Mucosa of gallbladder (tissue), 1 donor: ENCODE measurements at places on chromosomes 2 and 18.

DNA sequence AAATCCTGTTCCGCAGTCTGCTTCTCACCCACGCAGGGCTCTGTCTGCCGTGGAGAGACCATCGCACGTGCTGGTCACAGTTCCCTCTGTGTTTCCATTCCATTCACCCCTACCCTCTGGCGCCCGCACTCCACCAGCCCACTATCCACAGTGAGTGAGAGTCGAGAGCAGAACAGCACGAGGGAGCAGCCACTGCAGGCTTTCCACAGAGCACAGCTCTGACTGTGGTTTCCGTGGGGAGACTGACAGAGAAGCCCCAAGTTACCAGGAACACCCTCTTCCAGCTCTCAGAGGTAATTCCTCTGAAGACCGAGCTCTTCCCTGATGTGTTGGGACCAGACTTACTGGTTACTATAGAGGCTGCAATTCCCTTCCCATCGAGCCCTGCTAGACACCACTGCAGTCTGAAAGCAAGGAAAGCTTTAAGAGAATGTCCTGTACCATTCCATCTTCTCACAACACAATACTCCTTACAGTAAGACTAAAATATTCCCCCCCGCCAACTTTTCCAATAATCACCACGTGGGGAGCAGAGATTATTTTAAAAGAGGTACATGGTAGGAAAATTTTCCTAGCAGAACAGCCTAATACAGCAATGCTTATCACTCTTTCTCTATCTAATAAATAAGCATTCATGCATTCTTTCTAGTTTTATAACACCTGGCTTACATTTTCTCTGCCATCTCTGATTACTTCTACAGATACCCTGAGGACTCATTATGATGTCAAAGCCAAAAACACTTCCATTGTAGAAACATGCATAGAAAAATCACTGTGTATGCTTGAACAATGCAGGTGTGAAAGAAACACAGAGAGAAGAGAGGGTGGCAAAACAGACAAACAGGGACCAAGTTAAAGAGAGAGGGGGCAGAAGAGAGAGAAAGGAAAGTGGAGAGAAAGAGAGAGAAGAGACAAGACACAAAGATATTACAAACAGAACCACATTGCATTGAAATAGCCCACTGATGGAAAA lies 4.7 kb downstream of the MYT1L start:
- DNase-seq: no peak

GRCh38 chr2:128016620-128017019 lies 11.2 kb downstream of the SAP130 start:
- no peak for DNase-seq

DNA sequence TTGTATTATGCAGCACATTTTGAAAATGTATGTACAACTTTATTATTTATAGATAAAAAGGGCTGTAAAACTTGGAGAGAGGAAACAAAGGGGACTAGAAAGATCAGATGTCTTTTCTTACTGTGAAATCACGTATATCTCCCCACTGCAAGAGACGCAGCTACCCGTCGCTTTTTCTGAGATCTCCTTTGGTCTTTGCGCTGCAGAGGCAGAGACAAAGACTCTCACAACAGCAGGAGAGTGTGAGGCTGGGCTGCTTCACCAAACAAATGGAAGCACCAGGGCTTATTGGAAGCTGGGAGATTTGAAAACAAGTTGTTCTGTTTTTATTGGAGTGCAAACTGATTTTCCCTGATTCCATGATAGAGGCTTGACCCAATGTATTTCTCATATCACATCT lies 129.0 kb upstream of the PARD3B start:
- no peak for DNase-seq

DNA sequence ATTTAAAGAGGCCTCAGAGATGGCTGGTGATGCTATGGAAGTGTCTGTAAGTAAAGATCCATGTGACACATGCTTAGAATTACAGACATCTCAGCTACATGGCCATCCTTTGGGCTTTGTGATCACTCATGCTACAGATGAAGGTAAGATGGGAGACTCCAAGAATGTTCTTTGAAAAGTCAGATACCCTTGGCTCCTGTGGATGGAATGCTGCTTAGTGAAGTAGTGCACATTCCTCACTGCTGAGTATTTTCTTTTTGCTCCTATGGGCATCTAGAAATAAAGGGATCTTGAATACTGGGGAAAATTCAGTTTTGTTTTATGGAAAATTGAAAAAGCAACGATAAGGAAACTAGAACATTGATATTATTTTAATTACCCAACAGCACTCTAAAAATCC lies 55.2 kb upstream of the REV1 start:
- DNase-seq: no peak

DNA sequence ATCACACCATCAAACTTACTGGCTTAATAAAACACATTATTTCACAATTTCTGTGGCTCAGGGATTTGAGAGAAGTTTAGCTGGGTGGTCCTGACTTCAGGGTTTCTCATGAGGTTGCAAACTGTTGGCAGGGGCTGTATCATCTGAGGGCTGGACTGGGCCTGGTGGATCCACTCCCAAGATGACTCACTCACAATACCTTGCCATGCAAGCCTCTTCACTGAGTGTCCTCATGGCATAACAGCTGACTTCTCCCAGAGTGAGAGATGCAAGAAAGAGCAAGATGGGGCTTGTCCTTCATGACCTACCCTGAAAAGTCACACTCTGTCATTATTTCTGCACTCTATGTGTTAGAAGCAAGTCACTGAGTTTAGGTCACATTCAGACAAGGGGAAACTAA lies 73.8 kb downstream of the AQP4 start:
- no peak for DNase-seq
